CD4-positive, CD25-positive, alpha-beta regulatory T cell (primary cell): ENCODE measurements at places on chromosomes 12 and 14. TPM values are rescaled to one million over a fixed set of nuclear protein-coding genes. Genes with fewer than 3 reads are reported as not detected.

The TSPAN19 gene
- total RNA-seq: not detected

DNA sequence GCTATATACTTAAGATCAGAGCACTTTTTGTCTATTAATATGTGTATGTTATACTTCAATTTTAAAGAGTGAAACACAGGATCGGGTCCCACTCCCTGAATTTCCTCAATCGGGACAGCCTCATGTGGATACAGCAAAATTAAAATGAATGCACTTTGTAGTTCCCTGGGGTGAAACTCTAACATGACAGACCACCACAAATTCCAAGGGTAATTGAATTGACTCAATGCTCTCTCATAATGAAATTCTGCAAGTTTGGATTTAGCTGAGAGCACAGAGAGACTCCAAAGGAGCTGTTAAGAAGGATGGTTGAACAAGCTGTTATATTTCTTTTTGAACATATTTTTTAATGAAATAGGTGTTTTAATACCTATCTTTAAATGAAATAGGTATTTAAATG is 413.6 kb downstream of the GXYLT1 start:
- H3K4me1 ChIP-seq: no peaks in the 10 kb centered on the region
- DNase-seq: no peak
- H3K27me3 ChIP-seq: no peaks in the 10 kb centered on the region
- H3K4me3 ChIP-seq: no peak overlapping the region

The SYT1 gene
- total RNA-seq: not detected

The WNT1 gene
- total RNA-seq: 0.62 TPM

The CD69 gene
- total RNA-seq: 1,130 TPM

The CCDC175 gene
- total RNA-seq: 0.22 TPM

GRCh38 chr12:125013816-125014442 is 20.5 kb downstream of the BRI3BP start:
- peaks cover 6% of the 10 kb centered on the region for H3K36me3 ChIP-seq

GRCh38 chr14:43522901-43523300 is 984.2 kb downstream of the FSCB start:
- no peak for DNase-seq
- H3K4me3 ChIP-seq: no peak overlapping the region
- H3K36me3 ChIP-seq: no peaks in the 10 kb centered on the region
- no peak overlapping the region for H3K27ac ChIP-seq
- no peaks in the 10 kb centered on the region for H3K4me1 ChIP-seq

DNA sequence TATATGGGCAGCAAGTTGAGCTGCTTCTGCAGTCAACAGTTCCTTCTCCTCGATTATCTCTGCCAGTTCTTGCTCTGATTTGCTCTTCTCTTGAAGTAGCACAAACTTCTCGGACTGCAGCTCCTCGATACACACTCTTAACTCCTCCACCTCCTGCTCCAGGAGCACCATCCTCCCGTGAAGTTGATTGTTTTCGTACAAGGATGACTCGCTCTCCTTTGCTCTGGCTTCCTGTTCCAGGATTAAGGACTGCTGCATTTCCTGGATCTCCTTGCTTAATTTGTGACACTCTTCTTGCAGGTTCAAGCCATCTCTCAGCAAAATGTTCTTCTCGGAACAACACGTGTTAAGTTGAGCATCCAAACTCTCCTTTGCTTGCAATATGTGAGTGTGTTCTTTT is 56.2 kb upstream of the VPS33A start:
- DNase-seq: no peak
- H3K4me3 ChIP-seq: no peak overlapping the region
- no peak overlapping the region for H3K27ac ChIP-seq
- H3K36me3 ChIP-seq: peaks cover 70% of the 10 kb centered on the region
- H3K27me3 ChIP-seq: no peaks in the 10 kb centered on the region
- H3K4me1 ChIP-seq: no peaks in the 10 kb centered on the region

The INSM2 gene
- total RNA-seq: not detected

The CFAP54 gene
- total RNA-seq: 0.27 TPM

The AQP2 gene
- not detected for total RNA-seq

GRCh38 chr14:78286210-78286609 is 116.0 kb downstream of the NRXN3 start:
- H3K27ac ChIP-seq: no peak overlapping the region
- H3K36me3 ChIP-seq: no peaks in the 10 kb centered on the region
- no peak for DNase-seq
- H3K4me3 ChIP-seq: no peak overlapping the region
- H3K4me1 ChIP-seq: no peaks in the 10 kb centered on the region

DNA sequence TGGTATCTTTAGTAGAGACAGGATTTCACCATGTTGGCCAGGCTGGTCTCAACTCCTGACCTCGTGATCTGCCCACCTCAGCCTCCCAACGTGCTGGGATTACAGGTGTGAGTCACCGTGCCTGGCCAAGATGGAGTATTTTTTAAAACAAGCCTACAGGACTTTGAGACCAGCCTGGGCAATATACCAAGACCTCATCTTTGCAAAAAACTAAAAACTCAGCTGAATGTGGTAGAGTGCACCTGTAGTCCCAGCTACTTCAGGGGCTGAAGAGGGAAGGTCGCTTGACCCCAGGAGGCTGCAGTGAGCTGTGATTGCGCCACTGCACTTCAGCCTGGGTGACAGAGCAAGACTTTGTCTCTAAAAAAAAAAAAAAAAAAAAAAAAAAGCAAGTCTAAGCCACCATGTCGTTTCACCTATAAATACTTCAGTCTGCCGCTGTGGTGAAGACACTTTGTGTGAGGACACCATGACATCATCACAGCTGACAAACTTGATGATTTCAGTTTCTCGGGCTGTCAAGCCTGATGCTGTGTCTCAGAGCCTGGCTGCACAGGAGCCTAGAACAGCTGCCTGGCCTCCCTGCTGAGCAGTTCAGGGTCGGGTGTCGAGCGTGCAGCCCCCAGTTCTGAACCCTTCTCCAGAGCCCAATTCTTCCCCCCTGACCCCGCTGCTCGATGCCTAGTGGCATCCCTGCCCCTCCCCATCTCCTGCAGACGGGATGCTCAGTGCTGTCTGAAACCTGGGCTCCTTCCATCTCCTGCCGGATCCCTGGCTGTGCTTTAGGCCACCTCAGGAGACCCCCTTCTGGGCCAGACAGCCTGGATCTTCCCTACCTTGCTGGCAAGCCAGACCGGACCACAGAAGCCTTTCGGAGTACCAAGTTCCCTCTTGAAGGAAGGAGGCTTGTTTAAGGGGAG is 119.2 kb upstream of the EVL start:
- H3K36me3 ChIP-seq: no peaks in the 10 kb centered on the region
- no peaks in the 10 kb centered on the region for H3K27me3 ChIP-seq
- no peak overlapping the region for H3K27ac ChIP-seq
- no peak for DNase-seq
- peaks cover 8% of the 10 kb centered on the region for H3K4me1 ChIP-seq
- H3K4me3 ChIP-seq: no peak overlapping the region

The ADGRD1 gene
- total RNA-seq: not detected

GRCh38 chr14:105138021-105138541 is 30.5 kb downstream of the JAG2 start:
- H3K36me3 ChIP-seq: no peaks in the 10 kb centered on the region
- DNase-seq: no peak
- H3K4me3 ChIP-seq: no peak overlapping the region
- H3K4me1 ChIP-seq: no peaks in the 10 kb centered on the region

DNA sequence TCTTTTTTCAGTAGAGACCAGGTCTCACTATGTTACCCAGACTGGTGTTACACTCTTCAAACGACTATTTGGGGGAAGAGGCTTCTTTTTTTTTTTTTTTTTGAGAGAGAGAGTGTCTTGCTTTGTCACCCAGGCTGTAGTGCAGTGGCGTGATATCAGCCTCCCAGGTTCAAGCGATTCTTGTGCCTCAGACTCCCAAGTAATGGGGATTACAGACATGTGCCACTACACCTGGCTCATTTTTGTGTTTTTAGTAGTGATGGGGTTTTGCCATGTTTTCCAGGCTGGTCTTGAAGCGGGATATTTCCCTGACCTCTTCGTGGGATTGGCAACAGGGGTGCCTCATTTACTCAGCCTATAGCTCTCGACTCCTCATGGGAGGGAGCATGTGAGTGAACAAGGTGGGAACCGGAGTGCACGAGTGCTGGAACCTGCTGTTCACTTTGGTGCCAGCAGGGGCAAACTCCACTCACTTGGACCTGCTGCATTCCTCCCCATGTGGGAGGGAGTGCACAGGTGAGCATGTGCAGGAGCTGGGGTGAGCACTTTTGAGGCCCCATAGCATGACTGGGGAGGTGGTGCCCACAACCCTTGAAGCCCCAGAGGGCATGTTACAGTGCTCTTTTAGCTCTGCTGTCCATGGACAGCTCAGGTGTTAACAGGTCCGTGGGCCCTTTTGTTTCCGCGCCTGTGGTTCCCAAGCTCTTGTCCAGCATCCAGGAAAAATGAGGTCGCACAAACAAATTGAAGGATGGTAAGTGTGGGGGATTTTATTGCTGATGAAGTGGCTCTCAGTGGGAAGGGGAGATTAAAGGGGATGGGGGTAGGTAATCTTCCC is 79.1 kb upstream of the HECTD1 start:
- peak; percentile 27 for DNase-seq
- no peaks in the 10 kb centered on the region for H3K27me3 ChIP-seq
- H3K27ac ChIP-seq: no peak overlapping the region
- H3K4me1 ChIP-seq: no peaks in the 10 kb centered on the region
- no peak overlapping the region for H3K4me3 ChIP-seq
- H3K36me3 ChIP-seq: no peaks in the 10 kb centered on the region

The SFSWAP gene
- 105 TPM for total RNA-seq

- H3K4me1 ChIP-seq: peaks cover 35% of the 10 kb centered on the region
- H3K4me3 ChIP-seq: peak overlapping the region; percentile 27
- no peak overlapping the region for H3K27ac ChIP-seq
- no peaks in the 10 kb centered on the region for H3K36me3 ChIP-seq
Measured at GRCh38 chr12:116123451-116124258, 153.8 kb downstream of the MED13L start.

The C14orf180 gene
- not detected for total RNA-seq

The MYL2 gene
- total RNA-seq: not detected

GRCh38 chr12:24111616-24112015 is 162.1 kb upstream of the SOX5 start:
- H3K36me3 ChIP-seq: no peaks in the 10 kb centered on the region
- H3K4me1 ChIP-seq: no peaks in the 10 kb centered on the region
- no peak overlapping the region for H3K27ac ChIP-seq
- H3K4me3 ChIP-seq: no peak overlapping the region
- no peaks in the 10 kb centered on the region for H3K27me3 ChIP-seq
- no peak for DNase-seq

- H3K27me3 ChIP-seq: no peaks in the 10 kb centered on the region
- H3K36me3 ChIP-seq: no peaks in the 10 kb centered on the region
- H3K4me1 ChIP-seq: no peaks in the 10 kb centered on the region
- no peak overlapping the region for H3K27ac ChIP-seq
Measured at GRCh38 chr12:126862500-126862899, 1404.5 kb upstream of the TMEM132C start.

GRCh38 chr12:106135075-106135474 is 3.7 kb downstream of the NUAK1 start:
- H3K4me1 ChIP-seq: peaks cover 11% of the 10 kb centered on the region
- DNase-seq: no peak
- peaks cover 25% of the 10 kb centered on the region for H3K27me3 ChIP-seq
- H3K36me3 ChIP-seq: no peaks in the 10 kb centered on the region
- H3K4me3 ChIP-seq: no peak overlapping the region

DNA sequence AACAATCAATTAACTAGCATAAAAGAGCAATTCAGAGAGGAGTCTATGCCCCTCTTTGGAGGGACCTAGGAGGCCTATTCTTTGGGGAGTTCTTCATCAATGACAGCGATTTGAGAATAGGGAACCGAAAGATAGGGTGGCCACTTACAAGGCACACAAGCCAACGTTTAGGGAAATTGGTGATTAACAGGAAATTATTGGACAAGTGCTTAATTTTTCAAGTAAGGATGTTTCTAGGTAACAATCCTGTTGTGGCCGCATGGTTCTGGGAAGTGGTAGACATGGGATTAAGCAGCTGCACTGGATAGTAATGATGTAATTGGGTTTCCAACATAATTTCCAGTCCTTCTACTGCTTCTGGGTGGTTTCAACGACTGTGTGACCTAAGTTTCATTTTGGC is 83.2 kb downstream of the HMGA2 start:
- H3K36me3 ChIP-seq: no peaks in the 10 kb centered on the region
- DNase-seq: no peak
- H3K27ac ChIP-seq: no peak overlapping the region
- H3K4me1 ChIP-seq: no peaks in the 10 kb centered on the region
- H3K27me3 ChIP-seq: peaks cover 2% of the 10 kb centered on the region

- H3K4me3 ChIP-seq: no peak overlapping the region
- no peak overlapping the region for H3K27ac ChIP-seq
- DNase-seq: no peak
- no peaks in the 10 kb centered on the region for H3K4me1 ChIP-seq
Measured at GRCh38 chr14:39499514-39499913, 67.3 kb upstream of the FBXO33 start.

- no peak for DNase-seq
- H3K4me3 ChIP-seq: no peak overlapping the region
- H3K27ac ChIP-seq: no peak overlapping the region
- no peaks in the 10 kb centered on the region for H3K36me3 ChIP-seq
Measured at GRCh38 chr12:3263282-3263681, 186.1 kb downstream of the TSPAN9 start.

GRCh38 chr12:92216092-92216491 is 70.4 kb upstream of the BTG1 start:
- H3K4me1 ChIP-seq: no peaks in the 10 kb centered on the region
- no peaks in the 10 kb centered on the region for H3K27me3 ChIP-seq
- no peaks in the 10 kb centered on the region for H3K36me3 ChIP-seq
- DNase-seq: no peak
- no peak overlapping the region for H3K27ac ChIP-seq

DNA sequence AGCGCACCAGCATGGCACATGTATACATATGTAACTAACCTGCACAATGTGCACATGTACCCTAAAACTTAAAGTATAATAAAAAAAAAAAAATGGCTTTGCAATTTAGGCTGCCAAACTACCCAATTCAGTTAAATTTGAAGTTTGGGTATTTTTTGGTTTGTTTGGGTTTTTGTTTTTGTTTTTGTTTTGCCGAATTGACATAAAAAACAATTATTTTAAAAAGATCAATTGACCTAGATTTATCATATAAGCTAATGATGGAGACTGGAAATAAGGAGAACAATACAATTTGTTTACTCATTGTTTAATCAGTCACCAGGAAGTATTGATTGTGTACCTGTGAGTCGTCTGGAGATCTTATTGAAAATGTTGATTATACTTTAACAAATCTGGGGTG is 62.1 kb upstream of the GARIN2 start:
- no peak overlapping the region for H3K27ac ChIP-seq
- H3K4me3 ChIP-seq: no peak overlapping the region
- DNase-seq: no peak
- H3K27me3 ChIP-seq: no peaks in the 10 kb centered on the region
- no peaks in the 10 kb centered on the region for H3K4me1 ChIP-seq

- H3K27ac ChIP-seq: no peak overlapping the region
- H3K36me3 ChIP-seq: no peaks in the 10 kb centered on the region
- H3K4me3 ChIP-seq: no peak overlapping the region
Measured at GRCh38 chr14:69326611-69327010, 66.7 kb downstream of the GALNT16 start.

DNA sequence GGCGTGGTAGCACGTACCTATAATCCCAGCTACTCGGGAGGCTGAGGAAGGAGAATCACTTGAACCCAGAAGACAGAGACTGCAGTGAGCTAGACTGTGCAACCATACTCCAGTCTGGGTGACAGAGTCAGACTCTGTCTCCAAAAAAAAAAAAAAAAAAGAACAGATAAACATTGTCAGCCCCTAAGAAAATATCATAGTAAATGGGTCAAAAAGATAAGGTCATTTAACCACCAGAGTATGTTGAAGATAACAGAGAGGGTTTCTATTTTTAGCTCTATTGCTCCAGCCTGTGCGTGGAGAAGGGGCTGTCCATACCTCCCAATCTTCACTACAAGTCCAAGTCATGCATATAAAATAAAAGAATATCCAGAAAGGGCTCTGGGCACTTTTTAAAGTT is 15.4 kb downstream of the LGMN start:
- H3K27ac ChIP-seq: no peak overlapping the region
- H3K36me3 ChIP-seq: peaks cover 7% of the 10 kb centered on the region
- DNase-seq: no peak
- H3K27me3 ChIP-seq: no peaks in the 10 kb centered on the region
- peaks cover 14% of the 10 kb centered on the region for H3K4me1 ChIP-seq
